Type B pancreatic cell (in vitro differentiated cells): ENCODE measurements at places on chromosomes 5 and 9. TPM values are rescaled to one million over a fixed set of nuclear protein-coding genes. Genes with fewer than 3 reads are reported as not detected.
A peak's percentile ranks its signal among the peaks of the same experiment; 100 is the strongest.

The CNOT8 gene
- total RNA-seq, result 41.4 and 51.5 TPM in 2 replicates

The MEGF9 gene
- total RNA-seq, result 14.7 and 17.4 TPM in 2 replicates

The HOMER1 gene
- 13.9 and 20.0 TPM in 2 replicates for total RNA-seq

The PDGFRB gene
- total RNA-seq, result 3.3 and 74.8 TPM in 2 replicates

The CTXN3 gene
- 0.29 TPM in 1 of 2 replicates, not detected in the other for total RNA-seq

The PRR7 gene
- 5.9 and 8.8 TPM in 2 replicates for total RNA-seq

The TAS2R1 gene
- not detected in 2 replicates for total RNA-seq

The ADRB2 gene
- total RNA-seq, result 0.81 and 1.3 TPM in 2 replicates

The AMBP gene
- total RNA-seq, result 110 and 230 TPM in 2 replicates

The TDRD7 gene
- total RNA-seq, result 7.6 and 12.7 TPM in 2 replicates

The TXNDC8 gene
- not detected in 2 replicates for total RNA-seq

The GHR gene
- 2.6 and 6.5 TPM in 2 replicates for total RNA-seq

The PCDHGA3 gene
- total RNA-seq, result 0.27 and 2.3 TPM in 2 replicates

The IGFBPL1 gene
- 9.7 and 26.7 TPM in 2 replicates for total RNA-seq

DNA sequence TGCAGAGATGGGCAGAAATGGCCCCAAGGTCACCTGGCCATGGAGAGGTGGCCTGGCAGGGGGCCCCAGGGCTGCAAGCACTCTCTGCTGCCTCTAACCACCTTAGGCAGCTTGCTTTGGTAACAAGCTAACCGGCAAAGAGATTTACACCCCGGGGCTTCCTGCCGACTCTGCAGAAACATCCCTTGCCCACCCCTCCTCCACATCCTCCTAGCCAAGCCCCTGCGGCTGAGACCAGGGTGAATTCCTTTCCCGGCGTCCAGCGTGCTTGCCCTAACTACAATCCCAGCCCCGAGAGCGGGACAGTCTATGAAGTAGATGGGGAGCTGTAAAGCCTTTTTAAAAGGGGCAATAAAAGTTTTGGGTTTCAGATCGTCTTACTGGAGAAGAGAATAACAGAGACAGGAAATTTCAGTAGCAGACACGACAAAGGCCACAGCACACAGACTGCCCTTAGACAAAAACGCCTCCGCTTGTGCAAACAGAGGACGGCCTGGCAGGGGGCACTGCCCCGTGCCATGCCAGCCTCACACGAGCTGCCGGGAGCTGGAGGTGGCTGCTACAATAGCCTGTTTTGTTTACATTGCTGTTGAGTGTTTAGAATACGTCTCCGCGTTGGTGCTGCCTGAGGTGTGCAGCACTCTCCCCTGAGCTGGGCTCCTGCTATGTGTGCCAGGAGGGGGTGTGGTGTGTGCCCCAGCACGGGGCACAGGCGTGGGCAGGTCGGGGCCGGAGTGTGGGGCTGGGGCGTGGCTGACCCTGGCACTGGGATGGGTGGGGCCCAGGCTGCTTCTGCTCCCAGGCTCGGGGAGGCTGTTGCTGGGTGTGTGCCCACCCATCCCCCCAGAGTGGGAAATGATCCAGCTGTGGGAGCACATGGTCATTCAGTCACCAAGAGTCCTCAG lies 15.3 kb downstream of the MYMK start:
- peak overlapping the region; percentile 71 for H3K4me3 ChIP-seq
- peak overlapping the region; percentile 50 for H3K27ac ChIP-seq
- DNase-seq, result no peak
- H3K4me1 ChIP-seq, result peaks cover 9% of the 10 kb centered on the region

DNA sequence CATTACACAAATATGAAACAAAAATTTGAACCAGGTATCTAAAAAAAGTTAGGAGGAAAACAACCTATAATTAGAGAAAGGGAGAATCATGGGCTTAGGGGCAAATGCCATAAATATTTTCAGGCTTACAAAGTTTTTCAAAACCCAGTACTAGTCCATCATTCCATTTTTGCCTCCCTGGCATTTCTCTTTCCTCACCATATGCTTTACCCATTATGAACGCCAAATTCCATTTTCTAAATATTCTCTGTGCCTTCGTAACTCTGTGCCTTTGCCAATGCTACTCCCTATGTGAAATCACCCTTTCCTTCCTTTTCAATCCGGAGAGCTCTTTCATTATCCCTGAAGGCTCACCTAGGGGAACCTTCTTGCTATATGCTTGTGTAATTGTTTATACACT lies 434.1 kb downstream of the ZSWIM6 start:
- H3K27me3 ChIP-seq, result peaks cover 14% of the 10 kb centered on the region
- no peak overlapping the region for H3K27ac ChIP-seq
- H3K4me3 ChIP-seq, result no peak overlapping the region
- H3K4me1 ChIP-seq, result no peaks in the 10 kb centered on the region

GRCh38 chr5:14171046-14171445 lies 27.9 kb downstream of the TRIO start:
- DNase-seq, result no peak
- peaks cover 64% of the 10 kb centered on the region for H3K4me1 ChIP-seq
- H3K27ac ChIP-seq, result no peak overlapping the region

GRCh38 chr9:5801739-5802113 lies 31.2 kb downstream of the ERMP1 start:
- H3K36me3 ChIP-seq, result peaks cover under 1% of the 10 kb centered on the region
- peaks cover 15% of the 10 kb centered on the region for H3K4me1 ChIP-seq
- H3K27ac ChIP-seq, result peak overlapping the region; percentile 5
- no peak overlapping the region for H3K4me3 ChIP-seq

- H3K27ac ChIP-seq, result no peak overlapping the region
- no peak for DNase-seq
- H3K36me3 ChIP-seq, result peaks cover 5% of the 10 kb centered on the region
- no peak overlapping the region for H3K4me3 ChIP-seq
- no peaks in the 10 kb centered on the region for H3K27me3 ChIP-seq
- H3K4me1 ChIP-seq, result peaks cover 12% of the 10 kb centered on the region
Observed at GRCh38 chr5:131630963-131631350, 4.1 kb downstream of the RAPGEF6 start.

DNA sequence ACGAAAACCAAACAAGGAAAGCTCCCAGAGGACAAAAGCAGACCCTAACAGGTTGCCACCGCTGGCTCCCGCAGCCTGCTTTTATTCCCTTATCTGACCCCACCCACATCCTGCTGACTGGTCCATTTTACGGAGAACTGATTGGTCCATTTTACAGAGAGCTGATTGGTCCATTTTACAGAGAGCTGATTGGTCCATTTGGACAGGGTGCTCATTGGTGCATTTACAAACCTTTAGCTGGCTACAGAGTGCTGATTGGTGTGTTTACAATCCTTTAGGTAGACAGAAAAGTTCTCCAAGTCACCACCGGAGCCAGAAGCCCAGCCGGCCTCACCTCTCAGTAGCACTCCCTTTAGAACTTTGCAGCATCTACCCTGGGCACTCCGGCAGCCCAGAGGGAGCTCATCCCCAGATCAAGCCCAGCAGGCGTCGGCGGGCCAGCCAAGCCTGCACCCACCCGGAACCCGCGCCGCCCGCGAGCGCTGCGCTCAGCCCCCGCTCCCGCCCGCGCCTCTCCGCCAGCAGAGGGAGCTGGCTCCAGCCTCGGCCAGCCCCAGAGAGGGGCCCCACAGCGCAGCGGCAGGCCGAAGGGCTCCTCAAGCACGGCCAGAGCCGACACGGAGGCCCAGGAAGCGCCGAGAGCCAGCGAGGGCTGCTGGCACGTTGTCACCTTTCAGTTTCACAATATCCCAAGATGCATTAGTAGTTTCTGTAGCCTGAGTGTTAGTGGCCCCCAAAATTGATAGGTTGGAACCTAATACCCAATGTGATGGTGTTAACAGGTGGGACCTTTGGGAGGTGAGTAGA lies 35.3 kb upstream of the CLPTM1L start:
- DNase-seq, result no peak
- H3K4me3 ChIP-seq, result peak overlapping the region; percentile 62
- no peaks in the 10 kb centered on the region for H3K36me3 ChIP-seq
- peaks cover 63% of the 10 kb centered on the region for H3K27me3 ChIP-seq
- peaks cover 8% of the 10 kb centered on the region for H3K4me1 ChIP-seq

DNA sequence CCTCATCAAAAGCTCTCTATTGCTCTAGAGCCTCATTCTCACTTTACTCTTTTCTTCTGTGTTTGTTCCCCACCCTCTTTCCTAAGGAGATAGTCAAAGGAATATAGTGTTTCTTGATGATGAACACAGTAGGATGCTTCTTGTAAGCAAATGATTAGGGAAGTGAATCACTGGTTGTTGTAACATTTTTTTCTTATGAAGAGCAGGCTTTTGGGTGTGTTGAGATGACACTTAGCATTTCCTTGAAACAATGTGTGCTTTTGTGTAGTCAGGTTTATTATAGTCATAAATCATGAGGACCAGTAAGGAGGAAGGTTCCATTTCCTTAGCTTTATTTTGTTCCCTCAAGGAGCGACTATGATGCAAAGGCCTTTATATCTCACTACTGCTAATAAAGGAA lies 1991.3 kb upstream of the C9orf72 start:
- H3K4me1 ChIP-seq, result no peaks in the 10 kb centered on the region
- H3K27ac ChIP-seq, result no peak overlapping the region
- H3K36me3 ChIP-seq, result no peaks in the 10 kb centered on the region
- no peak for DNase-seq

- peaks cover 6% of the 10 kb centered on the region for H3K27me3 ChIP-seq
- peaks cover 3% of the 10 kb centered on the region for H3K36me3 ChIP-seq
- no peak overlapping the region for H3K4me3 ChIP-seq
- peaks cover 13% of the 10 kb centered on the region for H3K4me1 ChIP-seq
- no peak overlapping the region for H3K27ac ChIP-seq
Observed at GRCh38 chr5:107289030-107289714, 381.6 kb downstream of the EFNA5 start.

DNA sequence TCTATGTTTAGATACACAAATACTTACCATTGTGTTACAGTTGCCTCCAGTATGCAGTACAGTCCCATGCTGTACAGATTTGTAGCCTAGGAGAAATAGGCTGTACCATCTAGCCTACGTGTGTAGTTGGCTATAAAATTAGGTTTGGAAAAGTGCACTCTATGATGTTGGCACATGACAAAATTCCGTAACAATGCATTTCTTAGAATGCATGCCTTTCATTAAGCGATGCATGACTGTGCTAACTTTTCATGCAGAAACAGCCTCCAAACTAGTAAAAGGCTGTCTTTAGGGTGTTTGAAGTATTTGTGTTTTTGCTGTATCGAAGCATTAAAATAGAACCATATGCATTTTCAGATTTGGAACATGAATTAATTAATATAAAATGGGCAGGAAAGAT lies 157.9 kb downstream of the RMI1 start:
- H3K4me1 ChIP-seq, result peaks cover 9% of the 10 kb centered on the region
- H3K4me3 ChIP-seq, result no peak overlapping the region
- DNase-seq, result no peak
- H3K27me3 ChIP-seq, result peaks cover 69% of the 10 kb centered on the region
- no peak overlapping the region for H3K27ac ChIP-seq

DNA sequence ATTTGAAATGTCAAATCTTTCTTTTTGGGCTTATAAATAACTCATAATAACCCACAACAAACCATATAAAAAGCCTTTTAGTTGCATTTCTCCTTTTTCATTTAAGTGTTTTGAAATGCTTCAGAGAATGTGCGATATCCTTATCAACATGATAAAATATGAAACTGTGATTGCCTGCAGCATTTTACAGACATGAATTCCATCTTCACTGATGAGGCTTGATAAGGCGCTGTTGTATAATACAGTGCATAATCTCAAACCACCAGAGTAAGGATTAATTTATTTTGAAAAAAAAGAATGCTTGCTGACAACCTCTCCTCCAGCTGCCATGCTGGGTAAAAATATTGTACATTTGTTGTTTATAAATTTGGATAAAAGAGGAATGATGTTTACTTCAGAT lies 216.8 kb downstream of the PBX3 start:
- no peaks in the 10 kb centered on the region for H3K27me3 ChIP-seq
- no peak overlapping the region for H3K4me3 ChIP-seq
- no peaks in the 10 kb centered on the region for H3K4me1 ChIP-seq
- no peak for DNase-seq
- H3K27ac ChIP-seq, result no peak overlapping the region
- H3K36me3 ChIP-seq, result peaks cover 40% of the 10 kb centered on the region

- no peaks in the 10 kb centered on the region for H3K36me3 ChIP-seq
- H3K27ac ChIP-seq, result peak overlapping the region; percentile 57
- no peaks in the 10 kb centered on the region for H3K27me3 ChIP-seq
- H3K4me3 ChIP-seq, result peak overlapping the region; percentile 66
- no peak for DNase-seq
Observed at GRCh38 chr5:157860898-157861890, 2.2 kb upstream of the CLINT1 start.

GRCh38 chr9:137030538-137031527 lies 1.1 kb downstream of the FUT7 start:
- no peak for DNase-seq
- H3K4me3 ChIP-seq, result no peak overlapping the region
- no peaks in the 10 kb centered on the region for H3K36me3 ChIP-seq
- H3K27me3 ChIP-seq, result no peaks in the 10 kb centered on the region

- H3K36me3 ChIP-seq, result peaks cover 29% of the 10 kb centered on the region
- H3K4me1 ChIP-seq, result peaks cover 13% of the 10 kb centered on the region
- DNase-seq, result no peak
- H3K27me3 ChIP-seq, result no peaks in the 10 kb centered on the region
Observed at GRCh38 chr9:137788561-137789294, 88.9 kb upstream of the CACNA1B start.

GRCh38 chr9:96169901-96170300 lies 132.1 kb downstream of the HSD17B3 start:
- no peaks in the 10 kb centered on the region for H3K36me3 ChIP-seq
- H3K27me3 ChIP-seq, result no peaks in the 10 kb centered on the region
- H3K4me3 ChIP-seq, result peak overlapping the region; percentile 57
- no peak for DNase-seq

GRCh38 chr9:88391236-88391635 lies 3.0 kb downstream of the SPIN1 start:
- no peaks in the 10 kb centered on the region for H3K27me3 ChIP-seq
- peak overlapping the region; percentile 70 for H3K4me3 ChIP-seq
- peaks cover 42% of the 10 kb centered on the region for H3K4me1 ChIP-seq
- peaks cover 29% of the 10 kb centered on the region for H3K36me3 ChIP-seq

DNA sequence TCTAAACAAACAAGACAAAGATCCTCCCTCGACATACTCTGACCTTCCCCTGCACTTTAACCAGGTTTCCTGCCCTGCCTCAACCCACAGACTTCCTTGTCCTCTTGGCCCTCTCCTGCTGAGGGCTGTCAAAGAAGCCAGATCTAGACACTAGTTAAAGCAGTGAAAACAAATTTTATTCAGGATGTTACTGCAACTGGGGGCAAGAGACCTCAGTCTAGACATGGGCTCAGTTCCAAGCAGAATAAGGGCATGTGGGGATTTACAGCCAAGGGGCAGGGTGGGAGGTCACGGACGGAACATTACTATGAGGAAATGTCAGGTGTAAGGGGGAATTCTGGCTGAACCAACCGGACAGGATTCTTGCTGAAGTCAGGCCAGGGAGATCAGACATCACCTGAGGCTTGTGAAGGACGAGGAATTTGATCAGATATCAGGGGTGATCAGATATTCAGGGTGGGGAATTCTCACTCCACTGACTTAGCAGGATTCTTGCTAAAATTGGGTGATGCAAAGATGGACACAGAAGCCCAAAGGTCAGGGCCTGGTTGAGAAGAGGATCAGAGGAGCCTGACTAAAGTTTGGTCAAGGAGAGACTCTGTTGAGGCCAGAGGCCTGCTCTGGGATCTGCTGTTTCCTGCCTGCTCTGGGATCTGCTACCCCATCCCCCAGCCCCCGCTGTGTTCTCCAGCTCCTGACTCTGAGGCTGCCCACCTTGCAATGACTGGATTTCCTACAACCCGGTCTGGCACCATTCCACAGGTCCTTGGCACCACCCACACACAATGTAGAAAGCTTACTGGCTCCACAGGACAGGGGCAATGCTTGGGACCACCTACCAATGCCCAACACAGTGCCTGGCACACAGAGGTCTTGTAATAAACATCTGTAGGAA lies 21.5 kb downstream of the GABBR2 start:
- H3K27ac ChIP-seq, result peak overlapping the region; percentile 44
- H3K27me3 ChIP-seq, result no peaks in the 10 kb centered on the region
- H3K36me3 ChIP-seq, result no peaks in the 10 kb centered on the region
- peak overlapping the region; percentile 23 for H3K4me3 ChIP-seq
- no peak for DNase-seq
